ENCODE measurements at places on chromosomes 6 and 20. TPM values are rescaled to one million over a fixed set of nuclear protein-coding genes. Genes with fewer than 3 reads are reported as not detected.

DNA sequence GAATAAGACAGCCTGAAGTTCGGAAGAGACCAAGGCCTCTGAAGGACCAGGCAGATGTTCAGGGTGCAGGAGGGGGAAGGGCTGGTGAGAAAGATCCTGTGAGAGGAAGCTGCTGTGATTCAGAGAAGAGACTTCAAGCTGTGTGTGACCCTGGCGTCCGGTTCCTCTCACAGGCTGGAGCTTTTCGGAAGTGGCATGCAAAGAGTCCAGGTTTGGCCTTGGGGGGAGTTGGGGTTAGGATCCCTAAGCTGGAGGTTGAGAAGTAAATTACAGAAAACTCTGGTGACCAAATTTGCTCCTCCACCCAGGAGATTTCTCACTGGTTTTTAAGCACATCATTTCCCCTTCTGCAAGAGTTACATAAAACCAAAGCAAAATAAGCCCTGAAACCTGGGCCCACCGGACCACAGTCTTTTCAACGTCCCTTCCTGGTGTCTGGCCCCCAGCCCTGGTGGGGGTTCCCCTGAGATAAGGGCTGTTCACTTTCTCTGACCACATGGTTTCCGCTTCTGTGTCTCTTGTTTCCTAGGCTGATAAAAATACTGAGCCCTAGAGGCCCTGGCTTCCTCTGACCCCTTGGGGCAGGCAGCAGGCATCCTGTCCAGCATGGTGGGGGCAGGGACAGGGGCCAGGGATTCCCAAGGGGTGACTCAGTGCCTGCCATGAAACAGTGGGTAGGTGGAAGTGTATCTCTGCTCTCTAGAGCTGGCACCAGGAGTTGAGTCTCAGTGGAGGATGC, 12.0 kb upstream of the LTA start:
- peak; percentile 60 for DNase-seq

- DNase-seq = no peak
Measured at GRCh38 chr6:126888727-126889725, 229.4 kb upstream of the RSPO3 start.

GRCh38 chr6:84222426-84222825, 5.0 kb downstream of the CEP162 start:
- DNase-seq = no peak

GRCh38 chr6:55174211-55175026, at the start of gene HCRTR2:
TSS of gene HCRTR2 (plus strand) at chr6:55174515. CDS start at chr6:55174588, 73 bp downstream.
- DNase-seq = no peak

DNA sequence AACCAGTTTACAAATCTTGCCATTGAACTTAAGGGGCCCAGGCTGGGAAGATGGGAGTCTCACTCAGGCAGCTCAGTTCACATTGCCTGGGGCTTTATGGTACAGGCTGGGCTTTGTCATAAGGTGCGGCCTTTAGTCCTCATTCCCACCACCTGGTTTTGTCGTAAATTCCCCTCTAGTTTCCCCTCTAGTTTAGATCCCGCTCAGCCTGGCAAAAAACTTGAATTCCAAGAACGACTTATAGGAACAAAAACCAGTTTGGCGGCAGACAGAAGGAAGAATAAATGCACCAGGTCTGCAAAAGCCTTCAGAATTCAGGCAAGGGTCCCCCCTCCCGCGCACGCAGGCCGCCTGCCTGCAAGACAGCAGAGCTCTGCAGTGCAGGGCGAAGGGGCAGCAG, 4.1 kb downstream of the BMP7 start:
- DNase-seq = no peak

DNA sequence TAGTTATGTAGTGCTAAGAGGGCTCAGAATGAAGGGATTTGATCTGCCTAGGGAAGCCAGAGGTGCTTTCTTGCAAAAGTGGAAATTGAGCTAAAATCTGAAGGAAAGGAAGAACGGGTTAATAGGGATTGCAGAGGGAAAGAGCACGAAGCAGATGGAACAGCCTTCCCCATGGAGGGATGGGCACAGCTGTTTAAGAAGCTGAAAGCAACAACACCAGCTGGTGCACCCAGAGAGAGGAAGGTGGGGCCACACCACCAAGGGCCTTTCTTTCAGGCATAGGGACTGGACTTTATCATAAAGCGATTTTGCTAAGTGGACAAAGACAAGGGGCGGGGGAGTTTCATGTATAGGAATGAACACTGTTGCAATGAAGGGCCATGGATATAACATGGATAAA, 65.8 kb upstream of the SNRPB2 start:
- no peak for DNase-seq

- no peak for DNase-seq
Measured at GRCh38 chr6:158069800-158070195, 88.1 kb downstream of the SYNJ2 start.

DNA sequence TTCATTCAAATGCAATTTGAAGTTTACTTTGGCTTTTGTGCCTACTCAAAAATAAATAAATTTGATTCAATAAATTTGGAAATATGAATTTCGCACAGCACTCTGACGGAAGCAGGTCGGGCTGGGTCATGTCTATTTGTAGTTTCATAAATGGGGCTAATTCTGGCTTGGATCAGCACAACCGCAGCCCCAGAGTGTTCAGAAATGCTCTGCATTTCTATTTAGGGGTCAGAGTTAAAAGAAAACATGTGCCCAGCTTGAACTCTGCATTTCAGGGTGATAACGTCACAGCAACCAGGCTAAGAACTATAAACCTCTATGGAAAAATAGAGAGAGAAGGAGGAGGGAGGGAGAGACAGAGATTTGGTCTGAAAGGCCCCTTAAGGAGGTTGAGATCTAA, 480.9 kb upstream of the NOX3 start:
- no peak for DNase-seq

GRCh38 chr20:36384022-36384619, 78.0 kb downstream of the DLGAP4 start:
- peak; percentile 50 for DNase-seq

DNA sequence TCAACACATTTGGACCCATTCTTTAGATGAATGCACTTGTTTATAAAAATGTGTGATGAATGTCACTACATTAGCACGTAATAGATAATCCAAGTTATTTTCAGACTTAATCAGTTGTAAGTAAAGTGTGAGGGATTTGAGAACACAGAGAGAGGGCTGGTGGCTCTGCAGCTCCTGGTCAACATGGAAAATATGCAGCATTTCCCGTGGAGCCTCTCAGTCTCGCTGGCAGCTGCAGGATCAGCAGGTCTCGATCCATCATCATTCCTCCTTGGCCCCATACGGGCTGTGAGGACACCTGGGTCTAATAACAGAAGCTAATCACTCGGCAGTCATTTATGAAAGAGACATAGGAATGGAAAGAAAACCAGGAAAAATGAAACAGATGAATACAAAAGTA, 390.2 kb downstream of the PRKN start:
- no peak for DNase-seq

DNA sequence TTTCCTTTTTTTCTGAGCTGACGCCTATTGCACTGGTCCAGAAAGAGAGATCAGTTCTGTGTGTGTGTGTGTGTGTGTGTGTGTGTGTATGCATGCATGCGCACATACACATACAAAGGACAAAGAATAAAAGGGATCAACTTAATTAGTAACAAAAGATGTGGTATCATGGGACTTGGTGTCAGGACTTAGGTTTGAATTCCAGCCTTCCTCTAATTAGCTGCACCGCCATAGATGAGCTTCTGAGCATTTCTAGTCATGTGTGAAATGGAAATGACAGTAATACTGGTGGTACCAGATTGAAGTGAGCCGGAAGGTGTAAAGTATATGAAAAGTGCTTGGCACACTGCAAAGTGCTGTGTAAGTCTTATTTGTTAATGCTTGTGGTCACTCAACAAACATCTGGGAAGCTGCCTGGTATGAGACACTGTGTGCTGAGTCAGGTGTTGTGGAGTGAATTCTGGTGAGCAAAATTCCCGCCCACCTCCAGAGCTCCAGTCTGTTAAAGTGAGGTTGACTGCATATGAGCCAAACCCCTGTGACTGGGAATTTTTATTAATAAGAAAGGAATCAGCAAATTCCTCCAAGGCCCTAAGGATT, 12.4 kb downstream of the DAAM2 start:
- no peak for DNase-seq

- DNase-seq = no peak
Measured at GRCh38 chr20:1377341-1377871, 15.4 kb downstream of the FKBP1A start.

GRCh38 chr20:40688129-40689099, 622 bp downstream of the MAFB start:
- DNase-seq = no peak

- DNase-seq = no peak
Measured at GRCh38 chr20:33826270-33826897, 15.2 kb downstream of the CHMP4B start.

DNA sequence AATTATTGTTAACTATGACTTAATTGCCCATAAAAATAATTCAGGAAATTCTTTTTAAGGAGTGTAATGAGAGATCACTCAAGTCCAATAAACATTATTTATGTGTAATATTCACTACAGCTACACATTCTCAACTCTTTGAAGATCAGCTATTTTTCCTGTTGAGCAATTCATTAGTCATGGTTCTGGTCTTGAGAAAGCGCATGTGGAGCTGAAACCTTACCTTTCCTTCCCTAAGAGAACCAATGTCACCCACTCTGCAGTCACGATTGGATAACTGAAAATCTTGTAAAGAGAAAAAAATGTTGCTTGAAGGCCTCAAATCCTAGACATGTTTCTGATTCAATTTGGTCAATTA, 736.9 kb upstream of the MARCKS start:
- peak; percentile 32 for DNase-seq

- DNase-seq = no peak
Measured at GRCh38 chr20:60238992-60239660, 280.9 kb downstream of the CDH26 start.

DNA sequence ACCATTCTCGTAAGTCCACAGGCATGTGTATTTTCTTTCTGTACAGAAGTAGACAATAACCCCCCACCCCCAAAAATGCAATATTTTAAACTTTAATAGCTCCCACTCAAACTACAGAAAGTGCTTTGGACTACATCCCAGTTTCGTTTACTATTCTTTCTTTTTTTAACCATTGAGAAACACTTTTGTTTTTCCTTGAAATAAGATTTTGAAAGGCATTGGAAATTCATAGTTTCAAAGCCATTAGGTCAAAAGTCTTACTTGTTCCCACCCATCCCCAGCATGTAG, 140.0 kb downstream of the KIF16B start:
- DNase-seq = no peak

- no peak for DNase-seq
Measured at GRCh38 chr6:39849764-39850163, 57.6 kb downstream of the DAAM2 start.

DNA sequence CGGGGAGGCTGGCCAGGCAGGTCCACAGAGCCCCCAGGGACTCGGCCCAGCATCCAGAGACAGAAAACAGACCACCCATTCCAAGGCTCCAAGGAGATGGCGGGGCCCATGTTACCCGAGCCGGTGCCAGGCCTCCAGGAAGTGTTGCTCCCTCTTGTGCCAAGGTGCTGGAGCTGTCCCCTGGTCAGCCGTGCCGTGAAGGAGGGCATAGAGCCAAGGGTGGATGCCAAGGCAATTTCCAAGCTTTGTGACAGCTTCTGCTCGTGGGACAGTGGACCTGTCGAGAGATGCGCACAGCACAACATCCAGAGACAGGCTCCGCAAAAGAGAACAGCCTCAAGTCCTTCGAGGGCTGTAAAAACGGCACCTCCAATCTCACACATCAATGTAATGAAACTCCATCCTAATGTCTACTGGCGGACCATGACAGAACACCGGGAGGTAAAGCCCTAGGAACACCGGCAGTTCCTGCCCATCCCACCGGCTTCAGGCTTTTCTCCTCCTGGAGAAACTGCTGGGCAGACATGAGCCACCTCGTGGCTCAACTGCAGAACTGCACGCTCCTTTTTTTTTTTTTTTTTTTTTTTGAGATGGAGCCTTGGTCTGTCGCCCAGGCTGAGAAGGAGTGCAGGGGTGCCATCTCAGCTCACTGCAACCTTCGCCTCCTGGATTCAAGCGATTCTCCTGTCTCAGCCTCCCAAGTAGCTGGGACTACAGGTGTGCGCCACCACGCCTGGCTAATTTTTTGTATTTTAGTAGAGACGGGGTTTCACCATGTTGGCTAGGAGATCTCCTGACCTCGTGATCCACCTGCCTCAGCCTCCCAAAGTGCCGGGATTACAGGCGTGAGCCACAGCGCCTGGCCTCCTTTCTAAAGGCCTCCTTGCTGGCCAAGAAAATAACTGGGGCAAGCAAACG, 30.9 kb upstream of the AVP start:
- peak; percentile 46 for DNase-seq

GRCh38 chr6:35717449-35718374, 19.1 kb upstream of the ARMC12 start:
- no peak for DNase-seq

DNA sequence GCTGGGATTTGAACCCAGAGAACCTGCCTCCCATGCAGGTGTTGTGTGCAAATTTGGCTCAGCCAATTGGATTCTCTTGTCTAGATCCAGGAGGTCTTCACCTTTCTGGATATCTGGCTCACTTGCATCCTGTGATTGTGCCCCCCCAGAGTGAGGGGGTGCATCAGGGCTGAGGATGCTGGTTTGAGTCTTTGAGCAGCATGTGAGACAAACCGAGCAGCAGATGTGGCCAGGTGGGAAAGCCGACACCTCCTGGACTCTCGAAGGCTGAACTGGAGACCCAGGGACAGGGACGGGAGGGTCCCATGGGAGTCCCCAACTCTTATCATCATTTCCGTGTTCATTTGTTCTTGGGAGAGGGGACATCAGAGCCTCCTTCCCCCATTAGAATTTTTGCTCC, 30.6 kb upstream of the SULF2 start:
- no peak for DNase-seq

DNA sequence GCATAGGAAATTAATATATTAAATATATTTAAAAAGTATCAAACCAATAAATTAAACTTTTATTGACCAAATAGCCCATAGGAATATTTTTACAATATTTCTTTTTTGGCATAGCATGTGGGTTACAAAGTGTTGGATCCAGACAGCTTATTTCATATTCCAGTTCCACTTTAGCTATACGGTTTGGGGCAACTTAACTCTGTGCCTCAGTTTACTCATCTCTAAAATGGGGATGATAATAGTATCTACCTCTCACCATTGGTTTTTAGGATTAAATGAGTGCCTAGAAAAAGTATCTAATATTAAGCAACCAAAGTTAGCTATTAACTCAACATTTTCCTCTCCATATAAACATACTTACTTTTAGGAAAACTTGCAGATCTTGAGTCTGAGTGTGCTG, 243.8 kb downstream of the TBC1D32 start:
- DNase-seq = no peak

GRCh38 chr6:52548999-52549398, 27.9 kb downstream of the TRAM2 start:
- DNase-seq = no peak

GRCh38 chr20:49167811-49168507, 20.2 kb downstream of the STAU1 start:
- DNase-seq = no peak

GRCh38 chr6:52042141-52042885, 45.1 kb downstream of the PKHD1 start:
- no peak for DNase-seq

Gene LHFPL5
- total RNA-seq = 1.7 TPM

Gene TRIM31
- total RNA-seq = not detected

Gene SAMD10
- total RNA-seq = 14.4 TPM

Gene IL17A
- total RNA-seq = not detected

Gene ANKRD66
- total RNA-seq = not detected

Gene C4A
- total RNA-seq = 7.0 TPM

Gene KCNB1
- not detected for total RNA-seq

Gene DPPA5
- not detected for total RNA-seq

Gene GID8
- total RNA-seq = 45.7 TPM

Gene PRL
- total RNA-seq = not detected

Gene DACT2
- not detected for total RNA-seq

Gene EPB41L1
- total RNA-seq = 134 TPM

Gene CYB5R4
- total RNA-seq = 22.7 TPM

Gene SLC35D3
- not detected for total RNA-seq

Gene RAET1G
- total RNA-seq = not detected

Gene ZBTB9
- 7.9 TPM for total RNA-seq

Gene RNF5
- 51.3 TPM for total RNA-seq

All from PC-9 (cell line).